Occipital lobe (tissue), 3 donors: ENCODE measurements at places on chromosomes 1 and 21. TPM values are rescaled to one million over a fixed set of nuclear protein-coding genes. Genes with fewer than 3 reads are reported as not detected.

LYPD8 gene
- not detected for total RNA-seq

CHI3L1 gene
- total RNA-seq = 1.6 TPM

GJB3 gene
- total RNA-seq = not detected

TNFRSF14 gene
- 2.0 TPM for total RNA-seq

PRCC gene
- 16.2 TPM for total RNA-seq

KRTAP11-1 gene
- not detected for total RNA-seq

TRIM46 gene
- total RNA-seq = 21.1 TPM

CELA3A gene
- total RNA-seq = not detected
